Activated naive CD4-positive, alpha-beta T cell treated with anti-CD3 and anti-CD28 coated beads for 36 hours (primary cell): ENCODE measurements at places on chromosomes 1 and 21. TPM values are rescaled to one million over a fixed set of nuclear protein-coding genes. Genes with fewer than 3 reads are reported as not detected.

TENT5C gene
- total RNA-seq: 11.2 TPM

OR2T33 gene
- not detected for total RNA-seq

GPR37L1 gene
- total RNA-seq: not detected

PGD gene
- 94.8 TPM for total RNA-seq

TNNT2 gene
- total RNA-seq: not detected

PCBP3 gene
- 10.0 TPM for total RNA-seq

- no peak overlapping the region for H3K4me3 ChIP-seq
- no peak overlapping the region for H3K27ac ChIP-seq
Observed at GRCh38 chr1:17065666-17066065, 11.8 kb upstream of the SDHB start.

DNA sequence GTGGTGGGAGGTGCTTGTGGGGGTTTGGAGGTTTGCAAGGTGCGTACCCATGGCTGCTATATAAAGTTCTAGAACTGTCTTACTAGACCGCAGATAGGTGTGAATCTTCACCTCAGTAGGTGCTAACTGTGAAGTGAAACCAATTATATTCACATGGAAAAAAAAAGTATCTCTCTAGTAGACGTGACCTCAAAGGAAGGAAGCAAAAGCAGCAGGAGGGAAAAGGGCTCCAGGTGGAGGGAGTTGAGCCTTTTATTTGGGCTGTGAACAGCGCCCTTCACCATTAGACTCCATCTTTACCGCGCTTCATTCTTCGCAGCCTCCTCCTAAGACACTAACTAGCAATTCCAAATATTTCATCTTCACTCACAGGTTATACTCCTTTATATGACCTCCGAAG is 129.8 kb downstream of the TBX19 start:
- H3K27me3 ChIP-seq: no peaks in the 10 kb centered on the region
- no peak overlapping the region for H3K27ac ChIP-seq
- no peak overlapping the region for H3K4me3 ChIP-seq
- peaks cover 34% of the 10 kb centered on the region for H3K4me1 ChIP-seq
- H3K36me3 ChIP-seq: no peaks in the 10 kb centered on the region
- no peak for DNase-seq
